ENCODE measurements at places on chromosomes 1 and 21.

GRCh38 chr1:13462682-13463081 is 51.1 kb downstream of the LRRC38 start:
- DNase-seq: no peak

GRCh38 chr1:98366343-98366742 is 295.2 kb upstream of the SNX7 start:
- no peak for DNase-seq

- no peak for DNase-seq
Observed at GRCh38 chr1:197981561-197981960, 64.4 kb downstream of the LHX9 start.

- DNase-seq: peak; percentile 64
Observed at GRCh38 chr21:31772674-31773555, 41.0 kb upstream of the SCAF4 start.

GRCh38 chr1:160222546-160222945 is 17.4 kb downstream of the PEA15 start:
- no peak for DNase-seq

GRCh38 chr21:32200029-32200428 is 78.8 kb downstream of the MIS18A start:
- no peak for DNase-seq

DNA sequence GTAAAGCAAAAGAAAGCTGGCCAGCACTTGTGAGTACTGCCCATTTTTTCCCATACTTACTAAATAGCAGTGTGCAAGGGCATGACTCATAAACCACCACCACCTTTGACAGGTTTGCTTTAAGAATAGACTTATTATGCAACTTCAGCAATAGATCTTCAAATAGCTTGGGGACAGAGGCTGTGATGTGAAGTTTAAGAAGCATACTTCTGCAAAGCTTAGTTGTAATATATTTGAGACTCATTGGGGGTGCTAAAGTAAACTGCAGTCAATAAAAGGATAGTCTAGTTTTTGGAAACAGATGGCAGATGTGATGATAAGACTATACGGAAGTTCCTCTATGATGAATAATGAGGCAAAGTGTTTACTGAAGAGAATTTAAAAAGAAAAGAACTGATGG is 210.0 kb downstream of the PLA2G4A start:
- no peak for DNase-seq

DNA sequence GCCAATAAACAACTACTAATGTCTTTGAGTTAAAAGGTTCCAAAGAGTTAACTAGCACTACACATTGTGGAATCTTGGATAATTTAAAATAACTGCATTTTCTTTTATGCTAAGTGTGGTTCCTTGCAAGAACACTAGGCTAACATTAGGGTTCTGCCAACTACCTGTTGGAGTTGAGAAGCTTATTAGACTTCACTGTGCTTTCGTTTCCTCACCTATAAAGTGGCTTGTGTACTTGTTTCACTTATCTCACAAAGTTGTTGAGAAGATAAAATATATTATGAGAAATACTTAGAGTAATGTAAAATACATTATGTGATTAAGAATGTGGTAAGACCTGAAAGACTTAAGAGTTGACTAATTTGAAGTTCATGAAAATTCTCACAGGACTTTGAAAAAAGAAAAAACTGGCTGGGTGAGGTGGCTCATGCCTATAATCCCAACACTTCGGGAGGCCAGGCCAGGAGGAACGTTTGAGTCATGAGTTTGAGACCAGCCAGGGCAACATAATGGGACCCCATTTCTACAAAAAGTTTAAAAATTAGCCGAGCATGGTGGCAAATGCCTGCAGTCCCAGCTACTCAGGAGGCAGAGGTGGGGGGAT is 5.6 kb upstream of the RRAGC start:
- DNase-seq: no peak

DNA sequence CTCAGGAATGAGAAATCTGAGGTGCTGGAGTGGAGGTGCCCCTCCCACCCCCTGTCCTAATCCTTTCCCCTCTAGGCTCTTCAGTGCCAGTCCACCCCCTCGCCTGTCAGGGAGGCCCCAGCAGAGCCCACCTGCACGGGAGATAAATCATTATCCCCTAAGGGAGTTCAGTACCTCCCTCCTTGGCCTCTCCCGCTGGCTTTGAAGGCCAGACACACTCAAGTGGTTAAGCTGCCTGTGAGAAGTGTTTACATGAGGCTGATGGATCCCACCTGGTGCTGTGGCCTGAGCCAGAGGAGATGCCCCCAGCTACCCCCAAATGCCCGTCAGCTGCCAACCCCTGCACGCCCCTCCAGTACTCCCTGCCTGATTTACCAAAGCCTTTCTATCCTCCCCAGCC is 3.7 kb downstream of the RSPO1 start:
- no peak for DNase-seq

- DNase-seq: no peak
Observed at GRCh38 chr1:104348277-104348676, 598.6 kb downstream of the AMY1C start.

DNA sequence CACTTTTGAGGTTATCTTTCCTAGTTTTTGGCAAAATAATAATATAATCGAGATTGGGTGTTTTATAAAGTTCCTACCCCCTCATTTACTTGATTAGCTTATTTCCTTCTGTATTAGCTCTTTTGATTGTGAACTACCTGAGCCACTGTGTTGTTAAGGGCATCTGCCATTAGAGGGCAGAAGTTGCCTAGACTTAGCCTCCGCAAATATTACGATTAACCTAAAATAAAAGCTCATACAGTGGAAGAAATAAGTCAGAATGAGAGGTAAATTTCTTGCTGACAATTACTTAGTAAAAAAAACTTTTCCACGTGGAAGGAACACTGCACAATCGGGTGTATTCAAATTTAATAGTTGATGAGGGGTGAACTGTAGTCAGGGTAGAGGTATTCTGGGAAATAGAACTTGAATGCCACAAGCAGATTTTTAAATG is 2.3 kb downstream of the H3-3A start:
- peak; percentile 60 for DNase-seq

DNA sequence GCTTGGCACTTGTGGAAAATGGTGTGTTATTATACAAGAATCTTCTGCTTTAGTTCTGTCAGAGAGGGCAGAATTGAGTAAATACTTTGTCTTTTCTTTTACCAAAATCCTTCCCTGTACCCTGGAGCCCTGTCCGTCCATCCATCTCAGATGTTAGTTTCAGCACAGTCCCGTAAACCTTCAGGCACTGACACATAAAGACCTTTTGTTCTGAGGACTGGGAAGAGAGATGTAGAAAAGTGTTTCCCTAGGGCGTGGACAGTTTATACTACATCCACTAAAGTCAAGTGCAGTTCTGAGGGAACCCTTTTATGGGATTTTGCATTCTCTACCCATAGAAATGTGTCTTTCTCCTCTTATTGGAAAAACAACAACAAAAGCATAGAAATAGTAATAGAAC is 162.4 kb downstream of the PDE4B start:
- DNase-seq: no peak

GRCh38 chr1:2124446-2125198 is 70.0 kb downstream of the FAAP20 start:
- no peak for DNase-seq

DNA sequence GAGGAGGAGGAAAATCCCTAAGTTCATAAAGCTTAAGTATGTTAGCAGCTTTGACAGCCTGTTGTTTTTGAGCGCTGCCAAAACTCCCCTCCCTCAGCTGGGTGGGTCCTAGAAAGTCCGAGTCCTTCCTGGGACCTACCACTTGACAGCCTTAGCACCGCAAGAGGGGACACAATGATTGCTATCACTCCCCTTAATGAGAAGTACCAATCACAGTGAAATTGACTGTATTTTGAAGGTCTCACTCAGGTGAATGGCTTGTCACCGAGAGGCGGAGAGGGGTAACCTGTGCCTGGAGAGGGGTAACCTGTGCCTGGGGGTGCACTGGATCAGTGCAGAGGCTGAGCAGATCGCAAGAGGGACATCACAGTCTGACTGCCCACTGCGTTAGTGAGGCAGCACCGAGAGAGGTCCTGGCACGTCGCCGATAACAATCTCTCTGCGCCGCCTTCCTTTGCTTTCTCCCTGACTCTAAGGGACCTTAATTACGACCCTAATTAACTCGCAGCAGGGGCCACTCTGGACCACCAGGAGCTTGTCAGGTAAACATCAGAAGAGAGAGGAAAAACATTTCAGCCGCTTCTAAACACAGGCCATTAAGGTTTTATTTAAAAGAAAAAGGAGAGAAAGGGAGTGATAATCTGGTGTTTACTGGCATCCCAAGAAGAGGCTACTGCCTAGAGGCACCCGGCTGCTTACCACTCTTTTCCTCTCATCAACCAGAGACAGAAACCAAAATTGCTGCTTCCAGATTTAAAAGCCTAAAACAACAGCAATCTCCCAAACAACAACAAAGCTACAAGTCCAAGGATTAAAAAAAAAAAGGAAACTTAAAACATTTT is 25.7 kb upstream of the KCNK1 start:
- DNase-seq: no peak

GRCh38 chr1:80933346-80933745 is 867.4 kb upstream of the ADGRL2 start:
- no peak for DNase-seq

GRCh38 chr1:70979313-70979712 is 68.3 kb downstream of the PTGER3 start:
- no peak for DNase-seq

- no peak for DNase-seq
Observed at GRCh38 chr21:15355066-15355465, 290.3 kb upstream of the NRIP1 start.

- DNase-seq: no peak
Observed at GRCh38 chr1:214337511-214337910, 56.6 kb downstream of the SMYD2 start.

- no peak for DNase-seq
Observed at GRCh38 chr1:116503546-116504307, 67.1 kb downstream of the CD58 start.

GRCh38 chr1:6614019-6614928 is 743 bp downstream of the PHF13 start:
- peak; percentile 94 for DNase-seq

DNA sequence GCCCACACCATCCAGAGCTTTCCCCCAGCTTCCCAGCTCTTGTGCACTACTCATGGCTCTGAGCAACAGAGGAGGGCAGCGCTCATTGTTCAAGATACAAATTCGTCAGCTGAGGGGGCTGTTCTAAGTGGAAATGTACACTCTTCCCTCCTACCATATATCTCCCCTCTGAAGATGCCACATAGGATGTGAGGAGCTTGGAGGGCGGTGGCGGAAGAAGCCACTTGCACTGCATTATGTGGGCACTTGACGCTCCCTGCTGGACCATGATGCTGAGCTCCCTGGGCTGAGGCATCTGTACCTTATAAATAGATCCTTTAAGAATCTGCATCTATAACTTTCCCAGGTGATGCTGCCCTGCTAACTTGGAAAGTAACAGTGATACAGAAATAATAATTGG is 477.6 kb upstream of the DEPDC1 start:
- no peak for DNase-seq

GRCh38 chr1:154802982-154803920 is 66.8 kb downstream of the KCNN3 start:
- no peak for DNase-seq

GRCh38 chr1:117001254-117001927 is at the start of gene CD101:
TSS of gene CD101 (plus strand) at chr1:117001760. CDS start at chr1:117001818, 58 bp downstream.
- DNase-seq: peak; percentile 69

GRCh38 chr1:183870351-183871077 is 65.6 kb downstream of the RGL1 start:
- no peak for DNase-seq

- DNase-seq: no peak
Observed at GRCh38 chr1:156095906-156096508, 13.7 kb upstream of the MEX3A start.

DNA sequence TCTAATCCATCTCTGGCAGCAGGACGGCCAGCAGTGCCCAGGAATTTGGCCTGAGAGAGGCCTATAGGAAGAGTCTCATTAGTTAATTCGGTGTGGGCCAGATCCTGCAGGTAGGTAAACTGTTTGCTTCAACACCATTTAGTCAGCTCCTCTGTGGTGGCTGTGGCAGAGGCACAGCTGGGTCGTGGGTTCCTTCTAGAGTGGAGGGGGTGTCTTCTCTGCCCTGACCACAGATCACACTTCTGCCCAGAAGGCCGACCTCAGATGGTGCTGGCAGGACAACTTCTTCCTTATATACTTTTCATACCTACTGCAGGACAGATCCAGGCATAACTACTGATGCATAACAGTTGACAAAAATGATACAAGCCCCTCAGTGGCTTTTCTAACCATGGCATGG is 281.4 kb downstream of the RPS6KC1 start:
- DNase-seq: no peak

DNA sequence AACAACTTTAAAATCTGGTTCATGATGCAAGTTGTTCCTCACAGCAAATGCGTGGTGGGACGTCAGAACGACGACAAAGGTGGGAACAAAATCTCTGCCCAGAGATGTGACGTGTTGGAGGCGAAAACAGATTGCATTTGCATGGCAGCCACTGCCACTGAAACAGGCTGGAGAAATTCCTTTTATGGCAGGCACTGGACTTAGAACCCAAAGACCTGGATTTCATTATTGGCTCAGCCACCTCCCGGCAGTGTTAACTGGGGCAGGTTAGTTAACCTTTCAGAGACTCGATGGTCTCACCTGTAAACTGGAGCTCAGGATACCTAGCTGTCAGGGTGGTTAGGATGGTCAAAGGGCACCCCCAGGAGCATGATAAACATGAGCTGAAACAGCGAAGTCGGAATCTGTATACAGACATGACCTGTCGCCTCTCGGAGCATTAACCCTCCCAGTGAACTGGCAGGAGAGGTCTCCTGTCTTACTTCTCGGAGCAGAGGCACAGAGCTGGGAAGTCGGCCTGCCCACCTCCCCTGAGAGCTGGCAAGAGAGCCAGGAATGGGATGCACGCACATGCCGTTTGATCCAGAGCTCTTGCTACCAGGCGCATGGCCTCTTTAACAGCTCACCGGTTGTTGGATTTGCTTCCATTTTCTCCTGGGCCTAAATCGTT is 59.2 kb upstream of the TARBP1 start:
- no peak for DNase-seq

DNA sequence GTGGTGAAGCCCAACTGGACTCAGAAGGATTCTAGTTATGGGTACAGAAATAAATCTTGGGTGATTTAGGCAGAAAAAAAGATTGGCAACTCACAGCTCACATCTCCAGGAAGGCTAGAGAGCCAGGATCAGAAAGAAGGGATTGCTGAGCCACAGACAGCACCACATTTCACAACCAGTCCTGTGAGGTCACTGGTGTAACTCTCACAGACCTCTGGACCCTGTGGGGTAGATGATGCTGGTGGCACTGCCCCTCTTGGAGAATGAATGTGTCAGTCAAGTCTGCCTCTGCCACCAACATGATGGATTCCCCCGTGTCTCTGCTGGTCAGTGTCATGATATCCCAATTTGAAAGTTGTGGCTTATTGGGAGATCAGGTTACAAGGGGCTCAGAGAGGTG is 70.9 kb upstream of the HMCN1 start:
- no peak for DNase-seq

- DNase-seq: no peak
Observed at GRCh38 chr1:16351456-16351993, 755 bp downstream of the FBXO42 start.

- no peak for DNase-seq
Observed at GRCh38 chr1:151705753-151706463, 10.7 kb downstream of the CELF3 start.

GRCh38 chr21:19590044-19590443 is 1186.5 kb upstream of the TMPRSS15 start:
- DNase-seq: no peak

All from GM13977 (cell line).